Muscle of back (tissue), 13 donors: ENCODE measurements at places on chromosomes 11 and 22.
A peak's percentile ranks its signal among the peaks of the same experiment; 100 is the strongest.

DNA sequence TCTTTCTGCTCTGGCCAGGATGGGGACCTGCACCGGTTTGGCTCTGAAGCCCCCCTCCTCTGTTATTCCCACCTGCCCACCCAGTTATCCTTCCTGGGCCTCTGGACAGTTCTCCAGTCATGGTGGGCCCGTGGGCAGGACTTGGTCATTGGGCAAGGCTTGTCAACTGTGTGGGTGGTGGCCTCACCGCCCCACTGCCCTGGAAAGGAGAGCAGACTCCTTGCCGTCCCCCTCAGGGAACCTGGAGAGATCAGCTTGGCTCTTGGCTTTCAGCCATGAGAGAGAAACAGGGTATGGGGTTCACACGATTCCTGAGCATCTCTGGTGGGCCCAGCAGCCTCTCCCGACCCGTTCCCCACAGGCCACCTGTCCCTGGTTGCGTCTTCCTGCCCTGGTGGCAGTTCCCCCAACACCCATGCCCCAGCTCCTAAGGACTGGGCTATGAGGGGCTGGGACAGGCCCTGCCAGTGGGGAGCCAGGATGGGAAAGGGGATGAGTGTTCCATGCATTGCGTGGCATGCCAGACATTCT, 92.3 kb downstream of the MORC2 start:
- no peak for DNase-seq

- DNase-seq = no peak
Measured at GRCh38 chr22:23121424-23121823, 20.4 kb downstream of the RSPH14 start.

- DNase-seq = no peak
Measured at GRCh38 chr11:65962141-65962564, 619 bp downstream of the SART1 start.

GRCh38 chr11:117885777-117886176, 9.3 kb upstream of the FXYD6 start:
- peak; percentile 86 for DNase-seq

GRCh38 chr22:43236411-43237166, 49.7 kb upstream of the TTLL12 start:
- DNase-seq = no peak

- DNase-seq = no peak
Measured at GRCh38 chr22:49368221-49368975, 459.3 kb downstream of the BRD1 start.

DNA sequence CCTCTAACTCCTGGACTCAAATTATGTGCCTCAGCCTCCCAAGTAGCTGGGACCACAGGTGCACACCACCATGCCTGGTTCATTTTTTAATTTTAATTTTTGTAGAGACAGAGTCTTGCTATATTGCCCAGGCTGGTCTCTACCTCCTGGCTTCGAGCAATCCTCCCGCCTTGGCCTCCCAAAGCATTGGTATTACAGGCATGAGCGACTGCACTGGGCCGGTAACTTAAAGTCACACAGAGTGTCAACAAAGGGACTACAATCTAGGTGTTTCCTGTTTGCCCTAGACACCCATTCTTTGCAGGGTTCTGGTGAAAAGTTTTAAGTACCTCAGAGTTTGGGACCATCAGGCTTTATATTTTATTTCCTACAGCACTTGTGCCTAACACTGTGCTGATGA, 8.4 kb downstream of the UVRAG start:
- no peak for DNase-seq

DNA sequence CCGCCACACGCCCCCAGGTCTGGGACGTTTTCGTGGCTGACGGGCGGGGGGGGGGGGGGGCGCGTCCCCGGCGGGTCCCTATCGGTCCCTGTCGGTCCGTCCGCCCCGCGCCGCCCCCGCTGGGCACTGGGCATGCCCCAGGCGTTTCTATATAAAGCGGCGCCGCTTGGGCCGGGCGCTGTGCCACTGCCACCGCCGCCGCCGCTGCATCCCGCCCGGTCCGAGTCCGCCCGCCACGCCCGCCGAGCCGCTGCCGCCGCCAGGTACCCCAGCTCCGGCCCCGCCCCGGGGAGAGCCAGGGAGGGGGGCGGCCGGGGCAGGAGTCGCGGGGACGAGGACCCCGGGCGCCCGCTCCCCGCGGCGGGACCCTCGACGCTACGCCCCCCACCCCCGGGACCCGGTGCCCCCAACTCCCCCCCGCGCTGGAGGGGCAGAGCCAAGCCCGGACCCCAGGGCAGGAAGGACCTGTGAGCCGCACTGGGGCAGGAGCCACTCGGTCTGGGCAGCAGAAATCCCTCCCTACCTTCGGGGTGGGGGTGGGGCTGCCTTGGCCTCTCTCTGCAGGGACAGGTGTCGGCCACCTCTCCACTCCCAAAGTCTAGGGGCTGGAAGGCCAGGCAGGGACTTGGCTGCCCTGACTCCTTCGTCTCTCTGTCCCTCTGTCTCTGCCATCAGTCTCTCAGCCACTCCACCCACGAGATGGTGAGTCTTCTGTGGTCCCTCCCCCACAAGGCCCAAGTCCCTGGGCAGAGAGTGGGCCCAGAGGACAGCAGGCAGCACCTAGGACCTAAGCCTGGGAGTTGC, at the start of gene CARNS1:
Gene CARNS1, plus strand, starts transcription at position 178 of the 804 bp plus-strand sequence. Its CDS starts 522 bp downstream, at position 700.
- DNase-seq = no peak

DNA sequence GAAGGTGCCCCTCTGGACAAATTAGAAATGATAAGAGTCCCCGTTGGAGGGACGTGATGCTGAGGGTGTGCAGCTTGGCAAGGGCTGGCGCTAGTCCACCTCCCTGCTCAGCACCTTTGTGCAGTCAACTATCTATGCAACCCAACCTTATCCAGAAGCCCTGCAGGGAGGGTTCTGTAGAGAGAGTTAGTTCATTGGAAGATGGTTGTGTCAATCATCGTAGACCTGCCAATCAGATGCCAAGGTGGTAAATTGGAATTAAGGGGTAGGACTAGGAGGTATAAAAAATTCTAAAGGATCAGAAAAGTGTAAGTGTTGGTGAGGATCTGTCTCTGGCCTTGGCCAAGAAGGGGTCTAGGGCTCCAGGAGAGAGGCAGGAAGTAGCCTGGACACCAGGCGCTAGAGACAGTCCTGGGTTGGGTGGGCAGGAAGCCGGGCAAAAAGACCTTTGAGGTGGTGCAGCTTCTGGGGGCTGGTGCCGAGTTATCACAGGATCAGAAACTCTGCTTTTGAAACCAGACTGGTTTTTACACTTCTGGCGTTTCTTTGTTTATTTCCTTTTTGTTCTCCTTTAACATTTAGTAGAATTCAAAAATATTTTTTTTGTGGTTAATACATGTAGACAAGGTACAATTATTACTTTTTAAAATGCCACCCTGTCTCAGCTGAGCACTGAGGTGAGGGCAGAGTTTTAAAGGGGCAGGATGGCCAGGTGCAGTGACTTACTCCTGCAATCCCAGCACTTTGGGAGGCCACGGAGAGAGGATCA, 1.6 kb downstream of the C1QTNF6 start:
- peak; percentile 67 for DNase-seq

GRCh38 chr11:43573873-43574272, 106.7 kb upstream of the HSD17B12 start:
- no peak for DNase-seq

- no peak for DNase-seq
Measured at GRCh38 chr11:109350091-109350490, 71.9 kb upstream of the C11orf87 start.

GRCh38 chr11:61336171-61336935, 3.3 kb downstream of the TKFC start:
- DNase-seq = peak; percentile 82

DNA sequence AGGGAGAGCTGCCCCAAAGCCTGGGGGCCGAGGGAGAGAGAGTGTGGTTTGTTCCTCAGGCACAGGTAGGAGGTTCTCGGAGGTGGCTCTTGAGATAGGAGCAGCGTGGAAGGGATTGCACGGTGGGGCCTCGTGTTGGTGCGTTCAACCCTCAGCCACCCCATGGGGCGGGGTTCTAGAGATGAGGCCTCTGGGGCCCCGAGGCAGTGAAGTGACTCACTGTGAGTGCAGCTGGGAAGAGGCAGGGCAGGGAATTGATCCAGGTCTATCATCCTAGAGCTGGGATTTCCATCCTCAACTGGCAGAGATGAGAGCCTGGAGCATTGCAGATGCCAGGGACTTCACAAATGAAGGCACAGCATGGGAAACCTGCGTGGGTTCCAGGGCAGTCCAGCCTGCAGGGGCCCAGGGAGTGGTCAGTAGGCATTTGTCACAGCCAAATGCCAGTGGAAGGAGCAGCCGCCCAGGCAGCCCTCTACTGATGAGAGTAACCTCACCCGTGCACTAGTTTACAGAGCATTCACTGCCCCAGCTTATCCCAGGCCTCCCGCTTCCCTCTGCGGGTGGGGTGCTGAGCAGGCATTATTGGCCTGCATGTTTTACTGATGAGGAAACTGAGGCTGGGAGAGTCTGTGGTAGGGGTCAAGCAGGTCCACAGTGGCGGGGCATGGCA, 5.1 kb upstream of the SMARCB1 start:
- no peak for DNase-seq

- no peak for DNase-seq
Measured at GRCh38 chr11:12725863-12726682, 51.9 kb downstream of the TEAD1 start.

DNA sequence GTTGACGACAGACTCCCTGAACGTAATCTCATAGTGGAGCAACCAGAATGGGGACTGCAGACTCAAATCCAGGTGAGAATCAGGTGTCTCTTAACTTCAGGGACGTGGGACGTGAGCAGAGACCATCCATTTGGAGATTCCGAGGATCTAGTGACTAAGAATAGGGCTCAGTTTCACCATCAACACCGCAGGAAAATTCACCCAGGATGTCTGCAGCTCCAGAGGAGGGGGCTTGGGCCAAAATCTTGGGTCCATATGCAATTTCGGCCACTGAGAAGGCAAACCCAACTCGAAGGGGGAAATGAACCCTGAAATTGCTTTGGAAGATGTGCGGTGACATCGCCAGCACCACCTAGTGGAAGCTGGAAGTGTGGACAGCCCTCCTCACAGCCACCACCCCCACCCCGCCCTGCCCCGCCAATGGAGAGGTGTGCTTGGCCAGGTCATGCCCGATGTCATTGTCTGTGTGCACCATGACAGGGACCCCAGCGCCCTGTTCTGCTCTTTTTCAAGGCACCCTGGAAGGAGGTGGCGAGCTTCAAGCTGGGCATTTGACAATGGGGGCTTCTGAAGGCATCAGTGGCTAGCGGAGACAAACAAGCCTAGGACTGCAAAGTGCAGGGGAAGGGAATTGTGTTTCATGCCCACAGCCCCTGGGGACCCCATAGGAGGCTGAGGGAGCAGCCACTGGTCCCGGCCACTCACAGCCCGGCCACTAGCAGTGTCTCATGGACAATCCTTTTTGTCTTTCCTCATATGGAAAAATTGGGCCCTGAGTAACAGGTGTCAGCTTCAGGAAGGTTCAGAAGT, 24.8 kb downstream of the APOL1 start:
- peak; percentile 55 for DNase-seq

GRCh38 chr11:73612601-73613140, 14.8 kb upstream of the FAM168A start:
- DNase-seq = no peak

DNA sequence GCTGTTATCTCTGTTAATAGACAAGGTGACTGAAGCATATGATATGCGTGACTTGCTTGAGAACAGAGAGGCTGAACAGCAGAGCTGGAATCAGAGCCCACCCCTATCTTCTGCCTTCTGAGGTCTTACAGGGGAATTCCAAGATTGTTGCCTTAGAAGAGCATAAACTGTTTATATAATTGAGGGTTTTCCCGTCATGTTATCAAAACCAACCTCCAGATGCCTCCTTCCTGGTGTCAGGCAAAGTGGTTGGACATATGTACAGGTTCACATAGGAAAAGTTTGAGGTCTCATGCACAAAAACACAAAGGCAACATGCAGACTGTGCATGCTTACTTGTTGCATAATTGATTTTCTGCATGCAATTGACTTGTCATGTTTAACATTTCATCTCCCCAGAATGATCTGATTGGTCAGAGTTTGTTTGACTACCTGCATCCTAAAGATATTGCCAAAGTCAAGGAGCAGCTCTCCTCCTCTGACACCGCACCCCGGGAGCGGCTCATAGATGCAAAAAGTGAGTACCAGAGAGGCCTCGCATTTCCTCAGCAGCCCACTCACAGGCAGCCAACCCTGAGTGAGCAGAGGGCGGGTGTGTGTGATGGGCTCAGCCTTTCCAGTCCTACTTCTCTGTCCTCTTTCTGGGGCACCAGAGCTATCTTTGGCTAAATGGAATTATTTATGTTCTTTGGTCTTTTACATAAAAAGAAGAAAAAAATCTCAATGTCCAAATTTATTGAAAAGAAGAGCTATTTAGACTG, 88.9 kb downstream of the BMAL1 start:
- no peak for DNase-seq

- no peak for DNase-seq
Measured at GRCh38 chr11:126993599-126993998, 7.0 kb downstream of the KIRREL3 start.

- DNase-seq = no peak
Measured at GRCh38 chr11:131712897-131713296, 342.5 kb downstream of the NTM start.
